ENCODE measurements at places on chromosomes 16 and 17.

GRCh38 chr17:81116704-81117103 is 48.6 kb upstream of the PVALEF start:
- no peak for DNase-seq

GRCh38 chr17:7440834-7441195 is 1.5 kb downstream of the FGF11 start:
- DNase-seq, result no peak

DNA sequence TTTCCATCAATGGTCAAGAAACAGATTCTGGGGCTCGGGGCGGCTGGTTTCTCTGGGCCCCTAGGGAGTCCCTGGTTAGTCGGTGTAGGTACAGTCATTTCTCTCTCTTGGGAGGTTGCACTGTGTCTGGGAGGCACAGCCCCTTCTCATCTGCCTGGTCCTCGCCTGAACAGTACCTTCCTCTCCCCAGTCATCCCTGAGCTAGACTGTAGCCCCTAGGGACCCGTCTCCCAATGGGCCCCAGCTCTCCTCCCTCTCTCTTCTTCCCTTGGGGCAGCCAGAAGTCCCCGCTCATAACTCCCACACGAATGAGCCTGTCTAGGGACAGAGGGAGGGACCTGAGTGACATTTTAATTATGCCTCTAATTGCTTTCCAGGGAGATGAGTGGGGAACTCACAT is 20.2 kb upstream of the CPSF4L start:
- DNase-seq, result no peak

- DNase-seq, result peak; percentile 50
Observed at GRCh38 chr17:35117984-35118383, 1.7 kb downstream of the RAD51D start.

GRCh38 chr17:37490638-37491614 is 1.2 kb downstream of the DUSP14 start:
- no peak for DNase-seq

DNA sequence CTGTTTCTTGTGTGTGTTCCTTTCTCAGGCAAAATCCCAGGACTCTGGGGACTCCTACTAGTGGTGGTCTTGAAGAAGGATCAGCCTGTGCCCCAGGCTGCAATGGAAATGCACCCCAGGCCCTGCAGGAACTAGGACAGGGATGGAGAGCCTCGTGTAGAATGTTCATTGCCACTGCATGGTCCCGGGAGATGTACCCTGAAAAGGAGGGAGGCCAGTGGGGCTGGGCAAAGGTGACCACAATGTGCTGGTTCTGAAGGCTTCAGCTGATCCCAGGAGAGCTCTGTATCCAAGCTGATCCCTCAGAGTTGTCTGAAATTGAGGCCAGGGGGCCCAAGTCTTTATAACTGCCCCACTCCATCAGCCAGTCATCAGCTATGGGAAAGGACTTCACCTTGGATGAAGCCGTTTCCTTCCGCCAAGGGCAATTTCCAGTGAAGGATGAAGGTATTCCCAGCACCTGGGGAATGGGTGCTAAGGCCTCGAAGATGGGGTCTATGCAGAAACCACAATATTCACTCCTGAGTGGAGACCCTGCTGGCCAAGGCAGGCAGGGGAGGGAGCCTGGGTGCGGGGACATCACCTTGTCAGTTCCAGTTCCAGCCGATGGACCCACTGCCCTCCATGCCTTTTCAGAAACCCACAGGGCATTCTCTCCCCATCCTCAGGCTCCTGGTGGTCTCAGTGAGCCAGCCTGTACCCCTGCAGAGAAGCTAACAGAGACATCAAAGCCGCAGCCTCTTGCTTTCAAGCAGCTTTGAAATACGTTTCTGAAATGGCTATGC is 59.9 kb upstream of the CDH5 start:
- no peak for DNase-seq

GRCh38 chr16:75481475-75481874 is 13.8 kb downstream of the CHST6 start:
- DNase-seq, result no peak

Measured in CD4-positive, alpha-beta T cell treated with Interleukin-21 for 1 hour (primary cell).